ENCODE measurements at places on chromosomes 6 and 20.

GRCh38 chr6:32852844-32853540 is 512 bp downstream of the TAP1 start:
- no peak for DNase-seq

GRCh38 chr6:137944793-137945498 is 77.9 kb downstream of the TNFAIP3 start:
- DNase-seq = peak; percentile 31

GRCh38 chr20:1171461-1172093 is 13.2 kb downstream of the TMEM74B start:
- DNase-seq = no peak

DNA sequence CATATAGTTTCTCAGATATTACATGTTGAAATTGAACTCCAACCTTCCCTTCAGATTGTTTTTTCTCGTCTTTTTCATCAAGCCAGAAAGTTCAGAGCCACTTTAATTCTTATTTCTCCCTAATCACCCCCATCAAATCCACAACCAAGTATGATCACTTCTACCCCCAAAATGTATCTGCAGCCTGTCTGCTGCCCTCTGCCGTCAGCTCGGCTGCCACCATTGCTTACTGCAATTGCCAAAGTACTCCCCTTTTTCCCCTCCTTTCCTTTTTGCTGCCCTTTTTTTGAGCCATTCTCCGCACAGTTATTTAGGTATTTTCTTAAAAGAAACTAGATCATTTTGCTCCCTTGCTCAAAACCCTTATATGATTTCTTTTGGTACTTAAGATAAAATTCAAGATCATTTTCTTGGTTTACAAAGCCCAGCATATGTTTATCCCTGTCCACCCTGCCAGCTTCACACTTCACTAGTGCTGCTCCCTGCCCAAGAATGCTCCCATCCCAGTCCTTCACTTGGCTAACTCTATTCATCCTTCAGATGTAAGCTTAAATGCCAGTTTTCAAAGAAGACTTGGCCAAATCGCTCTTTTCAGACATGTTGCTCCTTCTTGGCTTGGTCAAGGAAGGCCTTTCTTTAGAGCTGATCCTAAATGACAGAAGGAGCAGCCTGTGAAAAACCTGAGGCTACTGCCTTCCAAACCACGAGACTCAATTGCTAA is 63.7 kb downstream of the SH3BGRL2 start:
- DNase-seq = no peak

- DNase-seq = peak; percentile 74
These were observed 79.7 kb upstream of the FYN start for GRCh38 chr6:111952821-111953540.

GRCh38 chr6:13156381-13156780 is 172.0 kb downstream of the TBC1D7 start:
- DNase-seq = no peak

DNA sequence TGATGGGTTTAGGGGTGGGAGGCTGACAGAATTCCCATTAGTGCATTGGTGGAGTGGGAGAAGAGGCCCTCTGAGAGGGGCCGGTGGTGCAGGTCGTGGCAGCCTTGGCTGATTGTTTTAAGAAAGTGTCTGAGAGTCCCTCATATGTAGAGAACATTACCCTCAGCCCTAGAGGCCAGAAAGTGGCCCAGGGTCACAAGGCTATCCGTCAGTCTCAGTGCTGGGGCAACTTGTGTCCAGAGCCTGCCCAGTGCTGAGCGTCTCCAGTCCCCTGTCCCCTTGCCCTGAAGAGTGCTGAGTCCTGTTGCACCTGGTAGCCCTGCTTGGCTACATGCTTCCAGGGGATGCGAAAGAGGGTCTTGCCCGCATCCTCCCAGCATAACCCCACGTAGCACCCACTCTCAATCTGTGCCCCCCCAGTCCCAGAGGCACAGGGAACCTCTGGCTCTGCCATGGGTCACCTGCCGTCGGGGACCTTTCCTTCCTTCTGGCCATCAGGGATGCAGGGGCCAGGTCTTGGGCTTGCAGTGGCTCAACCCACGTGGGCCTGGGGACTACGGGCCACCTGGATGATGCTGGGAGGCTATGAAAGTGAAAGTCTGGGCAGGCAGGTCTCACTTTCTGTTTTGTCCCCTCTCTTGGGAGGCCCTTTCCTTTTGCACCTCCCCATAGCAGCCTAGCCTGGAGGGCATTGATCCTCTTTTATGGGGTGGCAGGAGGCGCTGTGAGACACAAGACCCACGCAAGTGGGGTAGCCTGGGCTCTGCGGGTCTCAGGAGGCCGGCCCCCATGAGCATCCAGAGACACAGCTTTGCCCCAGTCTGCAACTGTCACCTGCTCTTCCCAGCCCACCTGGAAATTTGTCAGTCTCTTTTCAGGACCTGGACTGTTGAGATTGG is 12.2 kb downstream of the DUSP15 start:
- DNase-seq = no peak

DNA sequence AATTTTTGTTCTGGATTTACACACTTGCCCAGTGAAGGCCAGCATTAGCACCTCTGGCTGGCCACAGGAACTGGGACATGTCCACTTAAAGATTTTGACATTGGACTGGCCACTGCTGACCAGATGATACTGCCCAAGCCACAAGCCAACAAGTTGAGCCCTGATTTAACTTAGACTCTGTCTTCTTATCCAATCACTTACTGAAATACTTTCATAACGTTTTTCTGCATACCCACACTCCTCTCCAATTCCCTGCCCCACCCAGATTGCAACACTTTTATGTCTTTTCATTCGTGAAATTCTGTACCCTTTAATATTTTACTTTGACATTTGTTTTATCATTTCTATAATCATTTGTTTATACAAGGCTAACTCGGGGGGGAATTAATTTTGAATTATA is 170.3 kb upstream of the TAB2 start:
- DNase-seq = no peak

- DNase-seq = no peak
These were observed 499.3 kb downstream of the CDKAL1 start for GRCh38 chr6:21033575-21034026.

DNA sequence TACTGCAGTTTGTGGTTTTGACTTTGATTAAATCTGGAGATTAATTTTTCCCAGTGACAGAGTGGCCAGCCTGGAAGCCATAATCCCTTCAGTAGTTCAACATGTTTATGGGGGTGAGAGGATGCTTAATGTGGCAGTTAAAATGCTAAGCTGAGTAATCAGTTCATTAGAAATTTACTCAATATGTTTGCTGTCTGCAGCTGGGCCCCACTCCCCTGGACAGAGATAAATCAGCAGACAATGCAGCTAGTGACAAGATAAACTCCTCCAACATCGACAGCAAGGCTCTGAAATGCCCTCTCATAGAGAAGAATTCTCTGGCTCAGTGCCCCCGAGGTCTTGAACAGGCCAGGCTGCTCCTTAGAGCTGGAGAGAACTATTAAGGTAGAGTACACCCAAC is 101.9 kb downstream of the LRFN2 start:
- no peak for DNase-seq

GRCh38 chr20:58619077-58619863 is 31.8 kb upstream of the STX16 start:
- DNase-seq = no peak

DNA sequence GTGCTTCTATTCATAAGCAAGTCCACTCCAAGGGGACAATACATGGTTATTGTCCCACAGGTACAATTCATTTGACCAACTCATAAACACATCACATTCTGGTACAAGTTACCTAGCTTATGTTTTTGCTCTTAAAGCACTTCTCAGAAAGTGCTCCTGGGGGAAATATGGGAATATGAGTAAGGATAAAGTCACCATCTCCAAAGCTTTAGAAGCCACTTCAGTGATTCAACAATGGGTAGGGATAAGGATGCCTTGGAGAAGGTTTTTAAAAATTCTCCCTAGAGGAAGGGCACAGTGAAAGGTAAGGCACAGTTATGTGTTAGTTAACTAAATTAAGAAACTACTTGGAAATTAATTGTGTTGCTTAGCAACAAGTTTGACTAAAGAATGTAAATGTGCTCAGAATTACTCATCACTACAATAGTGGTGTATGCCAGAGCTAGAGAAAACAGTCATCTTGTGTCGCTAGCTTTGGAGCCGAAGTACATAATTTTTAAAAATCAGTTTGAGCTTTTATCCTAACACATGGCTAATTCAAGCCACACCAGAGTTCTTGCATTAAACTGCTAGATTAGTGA is 39.5 kb upstream of the LAMP5 start:
- no peak for DNase-seq

GRCh38 chr6:16688436-16688835 is 72.8 kb downstream of the ATXN1 start:
- no peak for DNase-seq

DNA sequence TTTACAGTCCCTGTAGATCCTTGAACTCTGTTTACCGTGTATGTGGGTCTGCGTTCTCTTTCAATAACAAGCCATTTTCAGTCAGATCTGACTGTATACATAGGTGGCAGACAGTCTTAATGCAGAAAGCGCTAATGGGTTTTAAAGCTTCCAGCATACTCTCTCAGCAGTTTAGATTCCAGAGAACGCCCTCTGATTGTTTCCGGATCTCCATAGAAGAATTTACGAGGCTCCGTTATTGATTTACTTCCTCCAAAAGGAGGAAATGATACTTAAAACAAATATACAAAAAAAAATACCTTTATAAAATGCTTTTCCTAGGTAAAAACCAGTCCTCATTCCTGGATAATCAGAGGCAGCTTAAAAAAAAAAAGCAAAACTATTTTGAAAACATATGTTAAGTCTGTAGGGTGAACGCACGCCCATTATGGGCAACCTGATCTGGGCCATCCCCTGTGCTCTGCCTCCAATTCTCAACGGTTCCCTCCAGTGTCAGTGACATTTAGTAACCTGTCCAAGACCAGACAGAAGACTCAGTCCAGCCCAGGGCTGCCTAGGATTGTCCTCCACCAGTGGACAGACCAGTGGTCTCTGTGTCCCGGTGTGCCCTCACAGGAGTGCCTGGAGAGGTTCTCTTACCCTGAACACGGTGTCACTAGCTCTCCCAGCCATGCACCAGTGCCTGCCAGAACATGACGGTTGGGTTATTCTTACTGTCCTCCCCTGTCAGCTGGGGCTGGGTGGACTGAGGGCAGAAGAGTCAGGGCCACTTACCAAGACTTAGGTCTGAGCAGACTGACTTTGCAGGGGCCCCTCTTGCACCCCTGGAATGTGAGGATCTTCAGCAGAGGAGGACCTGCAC is 217.3 kb downstream of the ARID1B start:
- DNase-seq = peak; percentile 13

DNA sequence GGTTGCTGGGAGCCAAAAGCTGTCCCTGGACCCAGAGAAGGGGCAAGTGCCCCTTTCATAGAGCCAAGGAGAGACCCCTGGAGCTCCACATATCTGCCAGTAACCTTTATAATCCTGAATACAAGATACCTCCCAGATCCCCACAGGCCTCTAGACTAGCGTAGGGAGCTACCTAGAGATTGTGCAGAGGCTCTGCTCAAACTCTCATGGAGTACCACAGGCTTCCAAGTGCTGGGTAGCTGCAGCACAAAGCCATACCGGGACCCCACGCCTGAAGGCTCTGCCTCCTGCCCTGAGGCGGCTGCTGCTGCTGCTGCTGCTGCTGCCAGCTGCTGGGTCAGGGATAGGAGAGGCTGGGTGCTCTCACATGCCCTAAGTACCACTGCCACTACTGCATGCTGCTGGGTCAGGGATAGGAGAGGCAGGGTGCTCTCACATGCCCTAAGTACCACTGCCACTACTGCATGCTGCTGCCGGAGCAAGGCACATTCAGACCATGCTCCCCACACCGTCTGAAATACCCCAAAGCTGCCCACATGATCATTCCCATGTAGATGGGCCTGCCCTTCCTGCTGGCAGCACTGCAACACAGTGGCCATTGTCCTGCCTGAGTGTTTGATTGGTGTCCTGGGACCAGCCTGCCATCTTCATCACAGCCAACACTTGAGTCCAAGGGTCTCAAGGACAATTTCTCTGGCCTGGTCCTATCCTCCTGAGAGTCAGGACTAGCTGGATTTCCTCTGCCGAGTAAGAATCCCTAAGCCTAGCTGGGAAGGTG is 1434.3 kb upstream of the ADGRB3 start:
- no peak for DNase-seq

GRCh38 chr6:16327777-16328325 is 89.5 kb downstream of the GMPR start:
- DNase-seq = no peak

DNA sequence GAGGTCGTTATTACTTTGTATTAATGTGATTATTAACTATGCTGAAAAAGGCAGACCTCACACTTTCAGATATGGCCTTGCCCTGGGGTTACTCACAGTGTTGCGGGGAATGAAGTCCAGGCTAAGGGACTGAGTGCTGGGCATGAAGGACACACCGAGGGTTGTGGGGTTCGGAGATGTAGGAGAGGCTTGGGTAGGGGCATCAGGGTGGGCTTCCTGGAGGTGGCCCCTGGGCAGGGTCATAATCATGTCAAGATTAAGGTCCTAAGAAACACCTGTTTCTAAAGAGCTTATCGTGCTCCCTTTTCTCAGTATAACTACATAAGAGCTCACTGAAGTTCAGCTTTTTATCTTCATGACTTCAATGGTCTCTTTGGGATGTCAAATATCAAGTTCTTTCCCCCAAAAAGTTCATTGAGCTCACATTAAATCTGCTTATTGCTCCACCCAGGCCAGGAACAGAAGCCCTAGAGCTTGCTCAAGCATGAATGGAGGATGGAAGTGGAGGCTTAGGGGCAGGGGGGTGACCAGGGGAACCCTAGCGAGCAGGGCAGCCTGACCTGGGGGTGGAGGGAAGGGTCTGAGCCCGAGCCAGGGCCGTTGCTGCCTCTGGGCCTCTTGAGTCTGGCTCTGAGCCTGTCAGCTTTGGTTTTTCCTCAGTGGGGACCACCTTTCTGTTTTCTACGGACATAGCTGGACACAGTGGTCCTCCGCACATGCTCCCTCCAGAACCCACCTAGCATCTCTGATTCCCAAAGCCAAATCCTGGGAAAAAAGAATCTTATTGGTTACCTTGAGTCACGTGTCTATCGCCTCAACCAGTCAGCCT is 37.3 kb upstream of the TGM2 start:
- no peak for DNase-seq

DNA sequence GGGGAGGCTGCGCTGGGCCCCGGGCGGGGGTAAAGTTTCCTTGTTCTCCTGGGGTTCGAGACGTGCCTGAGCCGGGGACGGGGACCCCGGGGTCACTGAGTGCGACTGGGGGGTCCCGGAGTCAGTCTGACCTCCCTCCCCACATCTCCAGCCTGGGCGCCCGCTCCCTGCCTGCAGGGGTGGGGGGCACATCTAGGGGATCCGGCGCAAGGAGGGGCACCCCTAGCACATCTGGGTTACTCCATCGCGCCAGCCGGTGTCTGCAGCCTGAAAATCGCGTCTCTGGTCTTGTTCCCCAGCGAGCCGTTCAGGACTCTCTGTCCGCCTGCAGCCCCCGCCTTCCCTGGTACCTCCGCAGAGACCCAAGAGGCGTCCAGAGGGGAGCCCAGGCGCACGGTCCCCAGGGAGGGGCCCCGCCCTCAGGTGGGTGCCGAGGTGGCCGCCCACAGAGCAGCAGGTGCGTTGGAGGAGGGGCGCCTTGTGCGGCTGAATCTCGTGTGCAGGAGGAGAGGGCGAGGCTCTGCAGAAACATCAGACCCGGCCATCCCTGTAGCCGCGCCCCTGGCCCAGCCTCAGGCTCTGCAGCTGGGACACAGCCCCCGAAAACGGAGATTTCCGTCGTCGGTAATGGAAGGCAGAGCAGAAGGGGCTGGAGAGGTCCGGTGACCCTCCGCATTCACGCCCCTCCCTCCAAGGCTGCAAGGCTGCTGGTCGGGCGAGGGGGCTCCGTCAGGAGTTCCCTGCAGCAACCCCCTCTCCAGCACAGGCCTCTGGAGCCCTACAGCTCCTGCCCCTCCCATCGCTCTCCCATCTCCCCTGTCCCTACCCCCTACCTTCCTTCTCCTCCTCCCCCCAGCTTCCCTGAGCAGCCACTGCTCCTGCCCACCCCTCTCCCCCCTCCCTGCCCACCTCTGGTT is 628 bp upstream of the CHRNA4 start:
- no peak for DNase-seq

- DNase-seq = no peak
These were observed 1.1 kb downstream of the STX7 start for GRCh38 chr6:132511831-132512220.
